ENCODE measurements at places on chromosomes 12 and 14.

DNA sequence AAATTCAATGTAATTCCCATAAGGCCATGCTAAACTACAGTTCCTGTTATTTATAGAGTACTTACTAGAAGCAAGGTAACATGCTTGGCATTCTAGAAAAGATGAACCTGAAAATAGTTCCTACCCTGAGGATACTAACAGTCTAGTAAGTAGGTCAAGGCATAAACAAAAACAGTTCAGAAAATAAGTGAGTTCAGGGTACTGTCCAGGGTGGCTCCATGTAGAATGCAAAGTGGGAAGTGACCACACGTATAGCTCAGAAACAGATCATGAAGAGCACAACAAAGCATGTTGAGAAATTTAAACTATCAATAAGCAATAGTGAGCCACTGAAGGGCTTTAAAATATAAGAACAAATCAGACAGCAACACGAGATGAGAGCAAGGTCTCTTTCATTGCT lies 2.3 kb downstream of the TMED10 start:
- DNase-seq: no peak

DNA sequence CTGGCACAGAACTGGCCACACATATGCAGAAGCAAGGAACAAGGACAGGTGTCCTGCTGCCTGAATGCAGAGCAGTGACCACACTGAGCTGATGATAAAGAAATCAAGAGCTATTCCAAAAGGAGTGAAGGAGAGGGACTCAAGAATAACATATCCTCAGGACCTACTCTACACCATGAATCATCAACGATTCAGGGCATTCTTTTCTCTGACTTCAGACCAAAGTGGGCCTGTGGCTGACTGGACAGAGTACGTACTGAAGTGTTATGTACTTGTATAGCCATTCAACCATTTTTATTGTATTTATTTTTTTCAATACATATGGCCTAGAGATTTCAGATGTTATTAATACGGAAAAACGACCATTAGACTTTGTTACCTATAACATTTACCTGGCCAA lies 177.5 kb upstream of the TMTC1 start:
- DNase-seq: no peak

DNA sequence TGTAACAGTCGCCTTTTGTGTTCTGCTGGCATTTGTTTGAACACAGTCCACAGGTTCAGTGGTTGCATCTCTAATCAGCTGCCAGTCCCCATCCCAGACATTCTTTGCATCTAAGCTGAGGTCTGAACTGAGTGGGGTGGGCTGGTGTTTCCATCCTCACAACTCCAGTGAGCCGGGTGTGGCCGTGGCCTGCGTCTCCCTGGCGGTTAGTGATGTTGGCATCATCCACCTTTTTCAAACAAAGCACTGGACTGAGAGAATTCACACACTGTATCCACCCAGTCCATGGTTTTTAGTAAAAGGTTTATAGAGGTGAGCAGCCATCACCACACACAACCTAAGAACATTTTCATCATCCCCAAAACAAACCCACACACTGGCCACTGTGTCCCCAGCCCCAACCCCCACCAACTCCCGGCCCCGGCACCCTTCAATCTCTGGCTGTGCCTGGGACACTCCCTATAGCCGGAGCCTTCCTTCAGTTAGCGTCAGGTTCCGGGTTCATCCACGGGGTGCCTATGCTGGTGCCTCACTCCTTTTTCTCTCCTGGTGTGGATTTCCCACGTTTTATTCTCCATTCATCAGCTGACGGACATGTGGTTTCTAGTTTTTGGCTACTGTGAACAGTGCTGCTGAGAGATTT lies 6.5 kb downstream of the DDX51 start:
- no peak for DNase-seq

GRCh38 chr12:45615268-45615667 lies 114.2 kb upstream of the ARID2 start:
- DNase-seq: peak; percentile 27

DNA sequence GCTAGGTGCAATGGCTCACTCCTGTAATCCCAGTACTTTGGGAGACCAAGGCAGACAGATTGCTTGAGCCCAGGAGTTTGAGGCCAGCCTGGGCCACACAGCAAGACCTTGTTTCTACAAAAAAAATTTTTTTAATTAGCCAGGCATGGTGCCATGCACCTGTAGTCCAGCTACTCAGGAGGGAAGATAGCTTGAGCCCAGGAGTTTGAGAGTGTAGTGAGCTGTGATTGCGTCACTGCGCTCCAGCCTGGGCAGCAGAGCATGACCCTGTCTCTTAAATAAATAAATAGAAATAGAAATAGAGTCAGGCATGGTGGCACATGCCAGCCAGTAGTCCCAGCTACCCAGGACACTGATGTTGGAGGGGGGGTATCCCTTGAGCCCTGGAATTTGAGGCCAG lies 36.7 kb upstream of the CLIP1 start:
- no peak for DNase-seq

All from AG04450 (cell line).